Endodermal cell (in vitro differentiated cells): ENCODE measurements at places on chromosomes 5 and 9.
A peak's percentile ranks its signal among the peaks of the same experiment; 100 is the strongest.

- no peak for DNase-seq
Measured at GRCh38 chr9:124490004-124490403, 17.2 kb downstream of the NR5A1 start.

- DNase-seq: no peak
Measured at GRCh38 chr5:36704131-36704530, 97.7 kb downstream of the SLC1A3 start.

- DNase-seq: no peak
Measured at GRCh38 chr5:160799184-160799583, 52.8 kb downstream of the ATP10B start.

- peak; percentile 28 for DNase-seq
Measured at GRCh38 chr9:16062542-16063240, 509.8 kb downstream of the CCDC171 start.

GRCh38 chr5:171633776-171634470 is 151.7 kb upstream of the SMIM23 start:
- no peak for DNase-seq

DNA sequence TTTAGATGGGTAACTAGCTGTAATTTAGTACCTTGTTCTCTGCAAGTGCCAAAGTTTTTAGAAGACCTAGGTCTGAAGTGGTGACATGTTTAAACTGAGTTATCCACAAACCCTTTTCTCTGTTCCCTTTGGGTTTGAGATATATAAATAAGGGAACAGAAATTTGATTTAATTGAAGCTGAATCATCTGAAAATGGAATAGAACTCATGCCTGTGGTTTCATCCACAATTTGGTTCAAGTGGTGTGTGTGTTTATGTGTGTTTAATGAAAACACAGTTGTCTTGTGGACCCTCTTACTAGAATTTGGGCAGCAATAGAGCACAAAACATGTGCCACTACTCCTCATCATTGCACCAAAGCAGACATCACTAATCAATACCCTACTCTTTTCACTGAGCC is 216.9 kb downstream of the GLIS3 start:
- DNase-seq: no peak

DNA sequence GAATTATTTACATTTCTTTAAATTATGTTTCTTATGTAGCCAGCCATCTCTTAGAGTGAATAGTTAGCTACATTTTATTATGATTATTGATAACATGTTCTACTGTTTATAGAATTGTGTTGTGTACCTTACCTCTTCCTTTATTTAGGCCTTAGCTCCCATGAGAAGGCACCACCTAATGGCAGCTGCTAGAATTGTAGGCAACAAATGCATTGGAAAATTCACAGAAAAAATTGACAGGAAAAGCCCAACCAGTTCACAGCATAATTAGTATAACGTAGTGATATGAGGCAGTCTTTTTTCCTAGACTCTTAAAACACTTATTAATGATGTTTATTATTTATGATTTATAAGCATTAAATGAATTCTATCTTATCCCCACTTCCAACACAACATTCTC is 175.8 kb downstream of the WDR70 start:
- peak; percentile 66 for DNase-seq

DNA sequence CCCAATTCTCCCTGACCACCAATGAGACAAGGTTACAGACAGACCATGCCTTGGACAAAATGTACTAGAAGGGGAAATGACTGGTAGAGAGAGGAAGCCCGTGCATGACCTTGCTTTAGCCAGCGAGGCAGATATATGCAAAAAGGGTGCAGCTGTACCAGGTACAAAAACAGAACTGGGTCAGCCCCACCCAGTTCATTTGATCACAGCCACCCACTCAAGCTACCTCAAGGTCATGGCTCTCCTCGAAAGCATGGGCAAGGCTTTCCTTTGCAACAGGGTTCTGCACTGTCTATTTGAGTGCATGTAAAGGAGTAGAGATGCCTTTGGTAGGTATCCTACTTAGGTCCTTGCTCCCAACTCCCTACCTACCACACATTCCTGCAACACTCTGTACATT is 33.3 kb downstream of the TLE1 start:
- DNase-seq: no peak

GRCh38 chr5:118703241-118703640 is 285.1 kb downstream of the DTWD2 start:
- DNase-seq: no peak

DNA sequence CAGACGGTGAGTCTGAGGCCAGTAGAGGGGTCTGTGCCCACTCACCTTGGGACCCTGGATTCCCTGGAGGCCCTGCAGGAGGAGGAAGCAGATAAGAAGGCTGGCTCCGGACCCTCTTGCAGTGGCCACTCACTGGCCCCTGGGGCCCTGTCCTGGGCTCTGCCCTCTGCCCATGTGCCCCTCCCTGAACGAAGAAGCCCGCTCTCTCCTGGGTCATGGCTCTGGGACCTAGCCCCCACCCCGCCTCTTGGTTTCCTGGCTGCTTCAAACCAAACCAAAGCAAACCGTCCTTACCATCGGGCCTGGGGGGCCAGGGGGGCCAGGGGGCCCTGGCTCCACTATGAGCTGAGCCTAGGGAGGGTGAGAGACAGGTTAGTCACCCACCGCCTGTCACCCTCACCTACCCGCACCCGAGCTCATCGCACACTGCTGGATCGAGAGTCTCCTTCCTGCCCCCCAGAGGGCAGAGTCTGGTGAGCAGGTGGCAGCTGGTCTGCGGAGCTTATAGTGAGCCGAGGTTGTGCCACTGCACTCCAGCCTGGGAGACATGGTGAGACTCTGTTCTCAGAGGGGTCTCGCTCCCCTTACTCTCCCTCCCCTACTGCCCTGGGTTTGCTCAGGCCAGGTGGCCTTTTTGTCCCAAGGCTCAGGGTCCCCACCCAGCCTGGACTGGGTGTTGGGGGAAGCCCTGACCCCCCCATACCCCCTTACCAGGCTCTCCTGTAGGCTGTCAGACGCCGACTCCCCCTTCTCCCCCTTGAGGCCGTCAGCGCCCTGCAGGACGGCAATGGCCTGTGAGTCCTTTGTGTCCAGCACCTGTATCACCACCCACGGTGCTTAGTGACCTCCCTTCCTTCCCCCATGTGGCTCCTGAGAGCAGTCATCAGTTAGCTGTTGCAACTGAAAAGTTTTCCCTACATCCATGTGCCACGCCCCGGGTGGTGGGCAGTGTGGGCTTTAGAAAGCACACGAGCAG is 15.2 kb upstream of the PHYKPL start:
- DNase-seq: no peak

DNA sequence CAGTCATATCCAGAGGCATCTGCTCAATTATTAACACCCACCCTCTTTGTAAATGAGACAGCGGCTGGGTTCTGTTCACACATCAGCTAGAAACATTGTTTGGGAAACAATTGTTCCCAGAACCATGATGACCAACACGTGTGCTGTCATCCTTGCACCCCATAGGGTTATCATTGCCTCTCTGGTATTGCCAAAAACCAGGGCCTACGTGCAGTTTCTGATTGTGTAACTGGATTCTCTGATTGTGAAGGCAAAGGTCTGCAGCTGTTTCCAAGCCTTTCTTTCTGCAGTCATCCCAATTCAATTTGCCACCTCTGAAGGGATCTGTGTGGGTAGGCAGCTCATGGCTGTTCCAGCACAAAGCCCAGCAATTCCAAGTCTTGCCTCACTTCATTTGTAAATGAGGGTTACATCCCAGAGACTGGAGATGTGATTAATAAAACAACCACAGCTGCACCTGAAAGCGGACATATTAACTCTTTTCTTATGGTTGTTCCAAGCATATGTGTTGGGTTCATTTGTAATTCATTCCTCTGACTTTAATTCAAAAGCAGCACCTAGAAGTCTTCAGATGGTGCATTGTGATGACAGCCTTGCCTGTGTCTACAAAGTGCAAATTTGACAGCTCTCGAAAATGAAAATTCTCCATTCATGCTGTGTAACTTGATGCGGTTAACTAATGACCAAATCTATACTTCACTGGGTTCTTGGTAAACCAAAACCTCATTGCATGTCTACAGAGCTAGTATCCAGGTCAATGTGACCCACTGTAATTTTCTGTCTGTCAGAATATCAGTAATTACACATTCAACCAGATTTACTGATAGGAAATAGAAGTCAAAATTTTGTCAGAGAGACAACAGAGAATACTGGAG is 66.6 kb downstream of the YIPF5 start:
- DNase-seq: no peak

DNA sequence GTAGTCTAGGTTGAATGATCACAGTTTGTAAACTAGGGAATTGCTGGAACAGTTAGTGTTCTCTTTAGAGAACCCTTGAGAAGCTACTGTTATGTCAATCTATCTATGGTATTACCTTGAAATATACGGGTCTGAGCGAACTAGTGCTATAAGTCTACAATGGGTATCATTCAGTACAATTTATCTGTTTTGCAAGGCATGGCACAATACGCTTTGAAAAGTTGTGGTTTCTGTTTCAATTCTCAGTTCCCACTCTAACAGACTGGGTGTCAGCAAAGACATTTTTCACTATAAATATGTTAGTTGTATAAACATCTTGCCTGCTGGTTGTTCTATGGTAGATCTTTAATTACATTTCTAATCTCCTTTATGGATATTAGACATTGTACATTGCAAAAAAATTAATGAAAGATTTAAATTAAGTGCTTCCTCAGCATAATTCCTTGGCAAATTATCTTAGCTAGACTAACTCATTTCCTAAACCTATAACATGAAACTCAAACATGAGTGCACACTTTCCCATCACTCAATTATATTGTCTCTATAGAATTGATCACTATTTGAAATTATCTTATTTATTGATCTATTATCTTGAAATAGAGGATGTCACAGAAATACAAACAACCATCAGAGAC is 24.9 kb upstream of the SLCO6A1 start:
- DNase-seq: no peak

DNA sequence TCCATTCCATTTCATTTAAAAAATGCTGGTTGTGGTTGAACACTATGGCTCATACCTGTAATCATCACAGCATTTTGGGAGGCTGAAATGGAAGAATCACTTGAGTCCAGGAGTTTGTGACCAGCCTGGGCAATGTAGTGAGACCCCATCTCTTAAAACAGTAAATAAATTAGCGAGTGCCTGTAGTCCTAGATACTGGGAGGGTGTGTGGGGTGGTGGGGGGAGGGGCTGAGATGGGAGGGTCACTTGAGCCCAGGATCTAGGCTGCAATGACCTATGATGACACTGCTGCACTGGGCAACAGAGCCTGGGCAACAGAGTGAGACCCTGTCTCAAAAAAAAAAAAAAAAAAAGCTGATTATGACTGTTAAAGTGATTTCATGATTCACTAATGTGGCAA is 29.1 kb downstream of the DDX46 start:
- DNase-seq: no peak

DNA sequence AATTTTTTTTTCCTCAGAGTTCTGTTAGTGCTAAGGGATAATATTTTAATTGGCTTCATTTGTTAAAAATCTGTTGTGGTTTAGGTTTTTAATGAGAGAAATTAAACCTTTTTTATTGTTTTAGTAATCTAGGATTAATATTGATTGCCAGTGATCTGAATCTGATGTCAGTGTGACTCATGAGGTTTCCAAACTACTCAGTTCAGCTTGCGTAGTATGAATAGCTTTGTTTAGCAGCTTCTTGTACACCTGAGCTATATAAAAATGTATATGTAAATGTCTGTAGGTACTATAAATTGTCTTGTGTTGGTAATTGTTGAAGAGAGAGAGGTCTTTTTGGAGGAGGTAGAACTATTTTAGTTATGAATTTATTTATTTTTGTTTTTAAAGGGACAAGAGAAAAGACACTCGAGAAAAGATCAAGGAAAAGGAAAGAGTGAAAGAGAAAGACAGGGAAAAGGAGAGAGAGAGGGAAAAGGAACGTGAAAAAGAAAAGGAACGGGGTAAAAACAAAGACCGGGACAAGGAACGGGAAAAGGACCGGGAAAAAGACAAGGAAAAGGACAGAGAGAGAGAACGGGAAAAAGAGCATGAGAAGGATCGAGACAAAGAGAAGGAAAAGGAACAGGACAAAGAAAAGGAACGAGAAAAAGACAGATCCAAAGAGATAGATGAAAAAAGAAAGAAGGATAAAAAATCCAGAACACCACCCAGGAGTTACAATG is 26.3 kb downstream of the SREK1 start:
- no peak for DNase-seq

DNA sequence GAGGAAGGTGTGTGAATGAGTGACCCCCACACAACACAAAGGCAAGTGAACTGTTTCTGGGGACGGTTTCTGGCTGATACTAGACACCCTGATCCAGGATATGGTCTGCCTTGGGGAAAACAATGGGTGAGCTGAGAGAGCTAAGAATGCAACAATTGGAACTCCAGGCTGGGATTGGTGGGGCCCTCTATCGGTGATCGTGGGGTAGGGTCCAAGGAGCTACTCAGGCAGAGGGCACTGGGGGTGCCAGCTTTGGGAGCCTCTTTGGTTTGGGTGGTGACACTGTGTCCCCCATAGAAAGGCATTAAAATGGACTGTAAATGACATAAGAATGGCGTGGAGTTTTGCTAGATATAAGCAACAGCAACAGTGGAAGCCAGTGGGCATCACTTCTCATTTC is 439.1 kb downstream of the DMAC1 start:
- peak; percentile 84 for DNase-seq

GRCh38 chr5:108678091-108678490 is 69.6 kb upstream of the FER start:
- DNase-seq: no peak

DNA sequence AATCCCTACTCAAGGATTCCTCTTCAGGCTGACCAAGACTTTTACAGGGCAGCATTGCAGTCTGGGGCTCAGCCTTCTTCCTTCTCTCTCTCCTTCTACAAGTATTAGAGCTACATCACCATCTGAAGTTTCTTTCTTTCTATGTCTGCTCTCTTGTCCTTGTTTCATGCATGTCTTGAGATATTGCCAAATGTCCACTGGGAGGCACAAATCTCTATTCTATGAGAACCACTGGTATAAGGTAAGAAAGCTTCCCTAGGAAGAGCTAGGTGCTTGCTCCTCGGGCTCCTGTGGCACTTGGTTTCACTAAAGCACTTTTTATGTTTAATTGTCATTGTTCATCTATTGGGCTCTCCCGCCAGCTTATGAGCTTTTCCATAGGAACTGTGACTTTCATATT is 289.2 kb upstream of the PCSK5 start:
- DNase-seq: no peak

DNA sequence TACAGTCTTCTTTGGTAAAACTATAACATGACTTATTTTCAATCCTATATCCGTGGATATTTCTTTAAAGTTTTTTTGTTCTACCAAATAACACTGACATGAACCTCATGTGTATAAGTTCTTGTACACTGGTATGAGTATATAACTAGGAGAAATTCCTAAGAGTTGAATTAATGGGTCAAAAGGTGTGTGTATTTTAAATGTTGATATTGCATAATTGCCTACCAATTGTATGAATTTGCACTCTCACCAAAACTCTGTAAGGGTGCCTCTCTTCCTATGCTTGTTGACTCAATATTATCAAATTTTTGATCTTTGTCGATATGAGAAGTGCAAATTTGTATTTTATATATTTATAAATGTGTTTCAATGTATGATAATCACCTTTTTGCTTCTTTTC is 22.9 kb upstream of the CCL21 start:
- DNase-seq: no peak

- DNase-seq: no peak
Measured at GRCh38 chr9:21028466-21028865, 3.0 kb downstream of the HACD4 start.

GRCh38 chr5:171455522-171455921 is 36.1 kb downstream of the FGF18 start:
- DNase-seq: no peak
